ENCODE measurements at places on chromosomes 4 and X. TPM values are rescaled to one million over a fixed set of nuclear protein-coding genes. Genes with fewer than 3 reads are reported as not detected.

DNA sequence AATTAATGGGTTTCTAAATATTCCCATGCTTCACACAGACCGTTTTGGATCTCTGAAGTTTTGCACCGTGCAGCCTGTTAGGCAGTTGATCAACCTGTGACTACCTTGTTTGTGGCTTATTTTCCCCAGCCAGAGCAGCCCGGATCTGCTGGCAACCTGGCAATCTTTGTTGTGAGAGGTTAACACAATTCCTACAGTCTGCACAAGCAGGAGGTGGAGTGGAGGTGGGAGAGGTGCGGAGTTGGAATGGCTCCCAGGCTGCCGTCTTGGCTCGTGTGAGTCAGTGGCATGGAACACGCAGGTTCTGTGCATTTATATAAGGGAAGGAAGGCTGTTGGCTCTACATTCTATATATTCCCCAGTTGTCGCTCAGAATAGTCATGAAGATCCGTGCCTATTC lies 70.9 kb upstream of the STOX2 start:
- H3K4me3 ChIP-seq: no peak overlapping the region
- H3K27me3 ChIP-seq: no peaks in the 10 kb centered on the region
- no peak for DNase-seq
- no peaks in the 10 kb centered on the region for H3K4me1 ChIP-seq

- H3K27ac ChIP-seq: no peak overlapping the region
- no peaks in the 10 kb centered on the region for H3K27me3 ChIP-seq
- H3K4me1 ChIP-seq: no peaks in the 10 kb centered on the region
- no peak for DNase-seq
- no peaks in the 10 kb centered on the region for H3K36me3 ChIP-seq
Observed at GRCh38 chrX:34687095-34687494, 30.0 kb upstream of the TMEM47 start.

GRCh38 chr4:152316969-152317368 lies 218.9 kb downstream of the FBXW7 start:
- no peaks in the 10 kb centered on the region for H3K27me3 ChIP-seq
- no peak overlapping the region for H3K27ac ChIP-seq
- peaks cover 11% of the 10 kb centered on the region for H3K4me1 ChIP-seq
- peaks cover 10% of the 10 kb centered on the region for H3K36me3 ChIP-seq

DNA sequence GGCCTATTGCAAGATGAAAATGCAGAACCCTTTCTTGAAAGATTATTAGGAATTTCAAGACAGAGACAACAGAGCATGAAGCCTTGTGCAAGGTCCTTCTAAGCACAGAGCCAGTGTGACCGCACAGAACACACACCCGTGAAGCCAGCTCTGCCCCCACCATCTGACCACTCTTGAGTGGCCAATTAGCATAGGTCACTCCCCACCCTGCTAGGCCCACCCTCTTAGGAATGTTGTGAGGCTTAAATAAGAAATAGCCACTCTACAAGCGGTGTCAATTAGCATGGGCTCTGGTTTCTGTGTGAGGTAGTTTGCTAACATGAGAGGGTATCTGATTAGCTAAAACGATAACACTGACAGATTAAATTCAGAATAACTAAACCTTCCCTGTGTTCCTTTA lies 152.9 kb downstream of the PTTG2 start:
- no peak overlapping the region for H3K4me3 ChIP-seq
- no peaks in the 10 kb centered on the region for H3K27me3 ChIP-seq
- H3K4me1 ChIP-seq: peaks cover 7% of the 10 kb centered on the region
- DNase-seq: no peak
- no peaks in the 10 kb centered on the region for H3K36me3 ChIP-seq

Gene TAF7L
- total RNA-seq: 0.43 TPM
